Stimulated activated CD4-positive, alpha-beta T cell treated with anti-CD3 and anti-CD28 coated beads, Interleukin-2, amount 100 ng/mL, for 4 hours (primary cell): ENCODE measurements at places on chromosomes 12 and 14.

DNA sequence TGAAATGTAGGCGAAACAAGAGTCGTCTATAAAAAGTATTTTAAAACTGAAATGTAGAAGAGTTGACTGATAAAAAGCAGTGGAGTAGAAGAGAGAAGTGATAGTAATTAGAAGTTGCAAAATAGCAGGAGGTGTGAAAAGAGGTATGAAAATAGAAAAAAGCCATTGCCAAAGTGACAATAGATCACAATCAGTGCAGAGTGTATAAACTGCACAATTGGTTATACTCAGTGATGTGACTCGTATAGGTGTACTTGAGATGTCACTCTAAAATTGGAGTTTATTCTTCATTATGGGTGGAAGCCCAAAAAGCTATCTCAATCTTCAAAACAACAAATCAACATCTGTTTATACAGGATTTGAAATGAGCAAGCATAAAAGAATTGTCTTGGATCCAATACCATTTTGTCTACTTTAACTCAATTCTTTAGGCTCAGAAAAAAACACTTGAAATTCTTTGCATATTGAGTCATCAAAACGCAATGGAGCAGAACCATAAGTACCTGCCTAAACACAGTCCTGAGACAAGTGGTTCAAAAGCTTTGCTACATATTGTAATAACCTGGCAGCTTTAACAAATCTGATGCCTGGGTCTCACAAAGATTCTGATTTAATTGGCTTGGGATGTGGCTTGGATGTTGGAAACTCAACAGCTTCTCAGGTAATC, 8.8 kb downstream of the IKBIP start:
- no peak for DNase-seq

DNA sequence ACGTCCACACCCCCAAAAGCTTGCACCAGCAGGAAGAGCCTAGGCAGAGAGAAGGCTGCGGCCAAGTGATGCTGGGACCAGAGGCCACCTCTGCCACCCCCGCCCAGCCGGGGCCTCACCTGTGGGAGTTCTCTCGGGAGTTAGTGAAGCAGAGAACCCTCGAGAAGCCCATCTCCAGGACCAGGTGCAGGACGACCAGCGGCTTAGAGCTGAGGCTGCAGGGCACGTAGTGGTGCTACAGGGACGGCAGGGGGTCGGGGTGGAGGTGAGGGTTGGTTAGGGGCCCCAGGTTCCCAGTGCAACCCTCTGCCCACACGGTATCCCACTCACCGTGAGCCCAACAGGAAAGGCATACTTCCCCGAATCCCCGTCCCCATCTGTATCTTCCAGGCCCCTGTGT, 3.6 kb downstream of the DDX51 start:
- DNase-seq: no peak

DNA sequence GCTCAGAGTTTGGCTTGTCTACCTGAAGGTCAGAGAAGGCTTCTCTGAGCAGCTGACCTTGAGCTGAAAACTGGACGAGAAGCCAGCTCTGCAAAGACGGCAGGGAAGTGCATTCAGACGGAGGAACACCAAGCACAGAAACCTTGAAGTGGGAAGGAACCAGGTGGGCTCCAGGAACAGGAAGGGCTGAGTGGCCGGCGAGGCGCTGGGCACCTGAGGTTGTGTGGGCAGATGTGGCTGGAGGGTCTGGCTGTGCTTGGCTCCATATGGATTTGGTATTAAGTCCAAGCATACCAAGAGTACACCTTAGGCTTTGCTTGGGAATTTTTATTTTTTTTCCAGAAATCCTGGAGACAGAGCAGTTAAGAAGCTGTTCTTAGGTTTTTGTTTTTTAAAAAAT, 130.6 kb downstream of the SCARB1 start:
- no peak for DNase-seq

DNA sequence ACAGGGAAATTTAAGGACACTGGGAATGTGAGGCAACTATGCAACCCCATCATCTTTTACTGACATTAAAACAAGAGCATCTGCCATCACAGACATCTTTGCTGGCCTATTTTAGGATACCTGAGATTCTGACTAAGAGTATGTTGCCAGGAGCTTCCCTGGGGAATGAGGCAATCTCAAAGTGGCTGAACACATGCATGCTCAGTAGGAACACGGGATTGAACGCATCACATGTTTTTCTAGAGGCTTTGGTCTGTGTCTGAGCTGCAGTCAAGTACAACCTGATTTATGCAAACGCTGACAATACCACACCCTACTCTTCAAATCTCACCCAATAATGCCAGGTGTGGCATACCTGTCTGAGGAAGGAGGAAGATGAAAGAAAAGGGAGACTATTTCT, 416.5 kb downstream of the NELL2 start:
- no peak for DNase-seq

- DNase-seq: peak; percentile 60
Observed at GRCh38 chr12:89019439-89020120, 332.7 kb downstream of the DUSP6 start.

DNA sequence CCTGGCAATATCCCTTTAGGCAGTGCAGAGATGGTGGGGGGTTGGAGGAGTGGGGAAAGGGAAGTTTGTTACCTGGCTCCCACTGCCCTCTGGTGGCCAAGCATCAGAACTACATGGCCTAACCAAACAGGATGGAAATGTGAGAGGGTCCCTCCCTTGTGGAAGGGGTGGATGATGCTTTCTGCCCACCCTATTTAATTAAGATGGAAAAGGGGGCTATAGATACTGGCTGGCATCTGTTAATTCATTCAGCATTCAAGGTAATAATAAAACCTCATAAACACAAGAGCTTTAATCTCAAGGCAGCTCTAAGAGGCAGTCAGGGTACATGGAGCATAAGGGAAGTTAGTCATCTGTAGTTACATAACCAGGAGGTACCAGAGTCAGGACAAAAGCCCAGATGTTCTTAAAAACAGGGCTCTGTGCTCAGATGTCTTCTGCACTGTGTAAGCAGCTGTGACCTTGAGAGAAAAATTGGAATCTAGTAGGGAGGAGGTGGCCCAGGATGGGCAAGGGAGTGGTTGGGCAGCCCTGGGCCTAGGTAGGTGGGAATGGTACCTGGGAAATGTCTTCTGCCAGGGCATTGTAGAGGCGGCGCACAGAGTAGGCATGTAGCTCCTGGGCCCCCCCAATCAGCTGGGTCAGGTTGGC, 4.6 kb downstream of the AP1G2 start:
- peak; percentile 37 for DNase-seq

GRCh38 chr14:65476942-65477318, 64.4 kb downstream of the FUT8 start:
- DNase-seq: no peak

- DNase-seq: peak; percentile 87
Observed at GRCh38 chr12:57240066-57240921, 10.7 kb downstream of the STAC3 start.

DNA sequence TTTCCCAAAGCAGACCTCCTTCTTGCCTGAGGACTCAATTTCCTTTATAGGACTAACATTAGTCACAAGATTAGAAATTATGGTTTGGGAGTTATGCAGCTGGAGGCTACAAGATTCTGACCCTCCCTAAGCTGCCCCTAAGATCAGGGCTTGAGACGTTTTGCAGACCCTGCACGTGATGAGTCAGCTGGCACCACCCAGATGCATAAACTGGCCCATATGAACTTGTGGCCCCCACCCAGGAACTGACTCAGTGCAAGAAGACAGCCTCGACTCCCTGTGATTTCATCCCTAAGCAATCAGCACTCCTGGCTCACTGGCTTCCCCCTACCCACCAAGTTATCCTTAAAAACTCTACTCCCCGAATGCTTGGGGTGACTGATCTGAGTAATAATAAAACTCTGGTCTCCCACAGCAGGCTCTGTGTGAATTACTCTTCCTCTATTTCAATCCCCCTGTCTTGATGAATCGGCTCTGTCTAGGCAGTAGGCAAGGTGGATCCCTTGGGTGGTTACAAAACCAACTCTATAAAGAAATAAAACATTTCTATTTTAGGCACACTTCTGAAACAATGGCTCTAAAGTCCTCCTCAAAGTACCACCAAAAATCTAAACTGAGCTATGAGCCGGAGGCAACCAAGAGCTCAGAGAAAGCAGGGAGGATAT, 233.4 kb downstream of the TMEM132D start:
- DNase-seq: no peak

- DNase-seq: no peak
Observed at GRCh38 chr12:65460063-65460462, 181.6 kb downstream of the MSRB3 start.

GRCh38 chr12:67625004-67625403, 23.5 kb upstream of the DYRK2 start:
- DNase-seq: no peak

GRCh38 chr14:69582212-69582611, 7.5 kb upstream of the CCDC177 start:
- DNase-seq: no peak

DNA sequence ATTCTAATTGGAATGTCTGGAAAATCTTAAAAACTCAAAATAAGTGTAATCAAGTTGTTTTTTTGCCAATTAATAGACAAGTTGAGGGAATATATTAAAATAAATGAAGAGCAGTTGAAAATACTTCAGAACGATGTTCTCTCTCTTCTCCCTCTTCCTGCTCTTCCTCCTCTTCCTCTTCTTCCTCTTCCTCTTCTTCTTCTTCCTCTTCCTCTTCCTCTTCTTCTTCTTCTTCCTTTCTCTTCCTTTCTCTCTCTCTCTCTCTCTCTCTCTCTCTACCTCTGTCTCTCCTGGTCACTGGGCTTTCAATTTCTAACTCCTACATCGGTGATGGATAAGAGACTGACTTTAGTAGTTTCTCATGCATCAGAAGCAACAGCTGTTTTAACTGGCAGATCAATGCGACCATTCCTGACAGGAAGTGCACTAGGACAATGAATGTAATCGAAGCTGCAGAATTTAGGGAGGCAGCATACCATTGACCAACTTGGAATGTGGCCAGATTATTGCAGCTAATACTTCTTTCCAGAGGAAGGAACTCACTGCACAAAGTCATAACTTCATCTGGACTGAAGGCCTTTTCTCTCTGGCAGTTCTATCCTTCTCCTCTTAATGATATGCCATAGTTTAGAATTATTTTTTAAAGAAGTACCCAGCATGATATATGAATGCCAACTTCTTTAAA, 13.8 kb upstream of the TMTC2 start:
- DNase-seq: no peak

- no peak for DNase-seq
Observed at GRCh38 chr12:106251631-106252455, 4.0 kb upstream of the CKAP4 start.

DNA sequence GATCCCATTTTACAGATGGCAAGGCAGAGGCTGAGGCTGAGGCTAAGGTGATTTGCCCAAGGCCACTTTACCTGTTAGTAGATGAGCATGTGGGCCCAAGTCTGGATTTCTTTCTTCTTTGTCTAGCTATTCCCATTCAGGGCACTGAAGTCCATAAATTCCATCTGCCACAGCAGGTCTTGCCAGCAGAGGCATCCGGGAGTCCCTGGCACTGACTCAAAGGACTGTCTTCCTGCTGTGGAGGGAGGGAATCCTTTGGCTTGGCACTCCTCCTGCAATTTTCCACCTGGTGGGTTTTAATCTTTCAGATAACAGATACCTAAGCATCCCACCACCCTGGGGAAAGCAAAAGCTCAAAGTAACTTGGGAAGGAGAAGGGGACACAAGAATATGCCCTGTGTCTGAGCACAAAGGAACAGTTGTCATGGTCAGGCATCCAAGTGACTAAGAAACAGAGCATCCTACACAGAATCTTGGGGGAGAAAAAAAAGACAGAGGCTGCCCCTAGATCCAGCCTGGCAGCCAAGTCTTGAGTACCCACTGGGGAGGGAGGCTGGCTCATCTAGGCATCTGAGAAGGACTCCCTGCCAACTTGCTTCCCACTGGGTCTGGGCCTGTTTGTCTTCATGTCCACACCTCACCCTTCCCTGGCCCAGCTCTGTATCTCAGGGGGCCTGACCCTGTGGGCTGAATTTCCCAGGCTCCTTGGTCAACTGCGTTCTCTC, 35.6 kb upstream of the CMKLR1 start:
- no peak for DNase-seq

DNA sequence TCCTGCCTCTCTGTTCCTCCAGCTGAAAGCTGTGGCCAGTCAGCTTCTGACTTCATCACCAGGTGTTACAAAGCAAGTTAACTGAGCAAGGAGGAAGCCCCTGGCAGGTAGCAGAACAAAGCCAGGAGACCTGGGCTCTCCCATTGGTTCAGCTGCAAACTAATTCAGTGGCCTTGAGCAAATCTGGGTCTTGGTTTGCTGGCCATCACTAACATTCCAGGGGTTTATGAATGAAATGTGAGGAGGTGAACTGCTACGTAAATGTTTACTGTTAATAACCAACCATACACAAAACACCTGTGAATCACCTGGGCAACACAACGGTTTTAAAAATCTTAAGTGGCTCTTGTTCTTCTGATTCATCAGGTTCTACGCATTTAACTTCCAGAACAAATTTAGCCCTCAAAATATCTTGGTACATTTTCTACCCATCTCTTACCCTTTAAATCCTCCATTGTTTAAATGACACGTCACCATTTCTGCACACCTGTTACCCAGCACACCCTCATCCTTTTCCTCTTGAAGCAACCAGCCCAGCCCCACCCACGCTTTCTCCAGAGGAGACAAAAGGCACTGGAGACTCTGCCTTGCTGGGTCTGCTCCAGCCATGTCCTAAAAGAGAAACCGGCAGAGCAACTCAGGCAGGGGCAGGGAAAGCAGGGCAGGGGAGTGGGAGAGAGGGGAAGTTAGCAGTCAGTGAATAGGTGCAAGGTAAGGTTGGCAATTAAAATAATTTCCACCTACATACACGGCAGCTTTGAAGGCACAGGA, 49.3 kb upstream of the TSPAN11 start:
- no peak for DNase-seq

GRCh38 chr12:52584156-52584682, 10.6 kb upstream of the KRT74 start:
- DNase-seq: no peak

- no peak for DNase-seq
Observed at GRCh38 chr14:70084226-70084625, 104.5 kb downstream of the SLC8A3 start.
